Stimulated activated CD8-positive, alpha-beta memory T cell treated with anti-CD3 and anti-CD28 coated beads, Interleukin-15, amount 100 ng/mL, for 4 hours (primary cell): ENCODE measurements at places on chromosomes 2 and 18.

DNA sequence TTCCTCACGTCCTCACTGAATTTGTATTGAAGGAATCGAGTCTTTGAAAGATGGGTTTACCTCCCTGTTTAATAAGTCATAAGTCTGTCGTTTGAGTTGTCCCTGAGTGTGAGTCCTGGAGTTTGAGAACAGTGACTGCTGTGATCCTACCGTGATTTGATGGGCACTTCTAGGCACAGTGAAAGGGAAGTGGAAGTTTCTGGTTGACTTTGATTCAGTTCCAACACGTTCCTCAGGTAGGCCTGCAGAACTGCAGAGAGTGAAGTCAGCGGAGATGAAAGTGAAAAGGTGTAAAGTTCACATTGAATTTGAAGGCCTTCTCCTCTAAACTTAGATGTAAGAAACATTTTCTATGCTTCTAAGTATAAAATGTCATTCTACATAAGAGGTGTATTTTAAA, 52.9 kb upstream of the ACKR3 start:
- DNase-seq: no peak

- no peak for DNase-seq
These were observed 19.5 kb upstream of the PUM2 start for GRCh38 chr2:20370191-20370590.

GRCh38 chr2:109164739-109165221, 35.8 kb downstream of the SH3RF3 start:
- no peak for DNase-seq

- no peak for DNase-seq
These were observed 24.5 kb downstream of the NDUFA10 start for GRCh38 chr2:240000671-240001070.

GRCh38 chr2:161975062-161975812, 98.8 kb downstream of the DPP4 start:
- no peak for DNase-seq

- DNase-seq: no peak
These were observed 957.1 kb upstream of the CHAC2 start for GRCh38 chr2:52810460-52810859.

GRCh38 chr2:207459990-207460757, 69.6 kb upstream of the CREB1 start:
- DNase-seq: no peak

DNA sequence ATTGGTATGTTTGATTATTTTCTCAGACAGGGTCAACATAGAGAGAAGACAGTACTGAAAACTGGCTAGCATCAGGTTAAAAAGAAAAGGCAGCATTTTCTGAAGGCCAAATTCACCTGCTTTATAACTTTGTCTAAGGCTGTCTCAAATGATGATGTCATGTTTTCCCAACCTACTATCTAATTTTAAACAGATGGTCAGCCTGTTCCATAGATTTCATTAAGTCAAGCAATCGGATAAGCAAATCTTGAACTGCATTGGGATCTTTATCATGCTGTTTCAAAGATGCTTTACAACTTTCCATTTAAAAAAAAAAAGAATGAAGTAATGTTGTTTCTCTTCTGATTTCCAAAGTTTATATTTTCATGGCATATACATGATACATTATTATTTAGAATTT, 56.3 kb upstream of the SPOPL start:
- DNase-seq: no peak

- DNase-seq: no peak
These were observed 12.9 kb upstream of the SLC1A4 start for GRCh38 chr2:64976276-64976675.

- DNase-seq: no peak
These were observed 417.1 kb downstream of the SOCS6 start for GRCh38 chr18:70705831-70706416.

DNA sequence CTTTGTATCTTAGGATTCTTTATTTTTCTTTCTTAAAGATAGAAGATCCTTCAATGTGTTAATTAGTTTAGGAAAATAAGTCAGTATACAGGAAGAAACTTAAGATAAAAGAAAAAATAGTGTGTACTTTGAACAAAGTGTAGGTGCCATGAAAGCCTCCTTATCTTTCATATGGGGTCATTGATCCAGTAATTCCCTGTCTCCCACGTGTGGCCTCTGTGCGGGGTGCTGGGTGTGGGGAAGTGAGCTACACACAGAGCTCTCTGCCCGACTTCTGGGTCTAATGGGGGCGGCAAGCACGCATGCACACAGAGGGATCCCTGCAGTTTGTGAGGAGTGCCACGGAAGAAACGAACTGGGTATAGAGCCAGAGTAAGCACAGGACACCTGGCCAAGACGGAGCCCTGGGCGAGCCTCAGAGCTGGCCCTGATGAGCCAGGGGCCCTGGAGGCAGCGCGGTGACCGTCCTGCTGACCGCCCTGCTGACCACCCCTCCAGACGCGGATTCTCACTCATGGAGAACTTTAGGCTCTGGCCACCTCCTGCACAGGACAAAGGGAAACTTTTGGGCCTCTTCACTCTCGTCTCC, 253.5 kb downstream of the ACKR3 start:
- DNase-seq: no peak

- no peak for DNase-seq
These were observed 464.2 kb upstream of the PIK3C3 start for GRCh38 chr18:41490861-41491260.

DNA sequence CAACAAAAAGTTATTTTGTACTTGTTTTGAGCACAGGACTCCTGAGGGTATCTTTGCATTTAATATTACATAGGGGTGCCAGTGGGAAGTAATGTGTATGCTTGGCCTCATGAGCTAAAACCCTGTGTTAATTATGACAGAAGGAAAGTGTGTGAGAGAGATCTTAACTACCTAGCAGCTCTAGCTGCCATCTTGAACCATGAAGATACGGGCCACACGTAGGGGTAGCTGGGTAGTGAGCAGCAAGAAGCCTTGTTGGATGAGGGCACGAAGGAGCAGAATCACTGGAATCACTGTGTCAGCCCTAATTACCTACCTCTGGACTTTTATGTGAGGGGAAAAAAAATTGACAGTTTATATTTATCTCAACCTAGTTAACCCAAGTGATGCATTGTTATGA, 15.4 kb upstream of the CASP10 start:
- no peak for DNase-seq

- no peak for DNase-seq
These were observed 45.0 kb upstream of the TCF4 start for GRCh38 chr18:55633032-55633431.

DNA sequence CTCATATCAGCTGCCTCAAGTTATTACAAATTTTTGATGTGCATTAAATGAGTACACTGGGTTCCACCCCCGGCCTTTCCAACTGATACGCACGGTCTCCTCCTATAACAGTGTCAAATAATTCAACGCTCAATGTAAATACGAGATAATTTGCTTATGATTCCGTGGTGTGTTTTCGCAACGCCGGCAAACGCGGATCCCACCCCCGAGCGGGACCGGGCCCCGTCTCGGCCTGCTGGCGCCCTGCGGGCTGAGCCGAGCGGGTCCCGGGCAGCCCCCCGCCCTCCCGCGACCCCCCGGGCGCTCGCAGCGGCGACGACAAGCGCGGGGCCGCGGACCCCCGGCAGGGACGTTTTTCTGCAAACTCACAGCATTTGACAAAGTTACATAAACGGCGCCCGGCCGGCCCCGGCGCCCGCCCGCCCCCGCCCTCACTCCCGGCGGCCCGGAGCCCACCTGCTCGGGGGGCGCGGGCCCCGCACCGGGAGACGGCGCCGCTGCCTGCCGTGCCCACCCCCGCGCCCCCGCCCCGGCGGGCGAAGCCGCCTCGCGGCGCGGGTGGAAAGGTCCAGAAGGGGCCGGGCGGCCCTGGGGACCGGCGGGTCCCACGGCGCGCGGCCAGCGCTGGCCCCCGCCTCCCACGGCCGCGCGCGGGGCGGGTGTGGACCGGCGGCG, 762 bp downstream of the HDAC4 start:
- no peak for DNase-seq

DNA sequence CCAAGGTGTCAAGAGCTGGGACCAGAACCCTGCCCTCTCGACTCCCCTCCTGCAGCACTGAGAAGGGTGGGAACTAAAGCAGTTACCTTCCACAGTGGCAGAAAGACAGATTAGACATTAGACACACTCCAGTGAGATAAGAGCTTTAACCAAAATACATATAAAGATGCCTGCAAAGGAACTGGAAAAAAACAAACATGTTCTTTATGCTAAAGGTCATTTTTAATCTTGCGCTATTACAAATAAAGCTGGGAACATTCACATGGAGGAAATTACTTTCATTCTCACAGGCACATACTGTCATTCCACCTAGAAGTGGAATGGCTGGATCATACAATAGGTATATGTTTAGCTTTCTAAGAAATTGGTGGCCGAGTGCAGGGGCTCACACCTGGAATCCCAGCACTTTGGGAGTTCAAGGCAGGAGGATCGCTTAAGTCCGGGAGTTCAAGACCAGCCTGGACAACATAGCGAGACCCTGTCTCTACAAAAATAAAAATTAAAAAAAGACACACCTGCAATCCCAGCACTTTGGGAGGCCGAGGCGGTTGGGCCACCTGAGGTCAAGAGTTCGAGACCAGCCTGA, 41.9 kb downstream of the C2orf76 start:
- no peak for DNase-seq

DNA sequence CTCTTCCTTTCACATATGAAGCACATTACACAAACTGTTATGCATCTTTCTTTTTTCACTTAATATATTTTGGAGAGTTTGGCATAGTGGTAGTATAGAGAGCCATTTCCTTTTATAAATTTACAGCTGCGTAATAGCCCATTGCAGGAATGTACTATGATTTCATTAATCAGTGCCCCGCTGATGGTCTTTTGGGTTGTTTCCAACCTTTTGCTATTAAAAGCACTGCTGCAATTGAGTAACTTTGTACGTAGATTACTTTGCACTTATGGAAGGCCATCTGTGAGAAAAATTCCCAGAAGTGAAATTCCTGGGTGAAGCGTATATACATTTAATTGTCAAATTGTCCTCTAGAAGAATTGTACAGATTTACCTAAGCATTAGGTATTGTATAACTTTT, 565.3 kb upstream of the ZNF804A start:
- DNase-seq: no peak

- DNase-seq: no peak
These were observed 13.5 kb downstream of the LTBP1 start for GRCh38 chr2:32960238-32960637.
